ENCODE measurements at places on chromosomes 2 and 18. TPM values are rescaled to one million over a fixed set of nuclear protein-coding genes. Genes with fewer than 3 reads are reported as not detected.
A peak's percentile ranks its signal among the peaks of the same experiment; 100 is the strongest.

- DNase-seq, result no peak
Measured at GRCh38 chr18:76209597-76209996, 285.4 kb downstream of the ZNF516 start.

GRCh38 chr2:5482929-5483331 lies 209.3 kb upstream of the SOX11 start:
- DNase-seq, result no peak

GRCh38 chr18:2570772-2571199 lies 519 bp downstream of the METTL4 start:
- peak; percentile 70 for DNase-seq

GRCh38 chr2:204110338-204110741 lies 173.8 kb downstream of the ICOS start:
- DNase-seq, result no peak

GRCh38 chr2:180572346-180572745 lies 408.1 kb upstream of the UBE2E3 start:
- no peak for DNase-seq

- DNase-seq, result no peak
Measured at GRCh38 chr2:32358111-32358482, 1.3 kb downstream of the BIRC6 start.

- no peak for DNase-seq
Measured at GRCh38 chr2:62478093-62478580, 27.9 kb downstream of the TMEM17 start.

GRCh38 chr2:49021271-49021670 lies 133.0 kb downstream of the FSHR start:
- DNase-seq, result no peak

GRCh38 chr2:144801325-144801724 lies 281.4 kb upstream of the ZEB2 start:
- no peak for DNase-seq

INHBB gene
- 0.14 TPM for total RNA-seq

KIF1A gene
- total RNA-seq, result 279 TPM

ATP8B1 gene
- total RNA-seq, result 5.6 TPM

DYNC1I2 gene
- total RNA-seq, result 69.1 TPM

TMEM200C gene
- total RNA-seq, result 6.6 TPM
